ENCODE measurements at places on chromosomes 6 and 20. TPM values are rescaled to one million over a fixed set of nuclear protein-coding genes. Genes with fewer than 3 reads are reported as not detected.

DNA sequence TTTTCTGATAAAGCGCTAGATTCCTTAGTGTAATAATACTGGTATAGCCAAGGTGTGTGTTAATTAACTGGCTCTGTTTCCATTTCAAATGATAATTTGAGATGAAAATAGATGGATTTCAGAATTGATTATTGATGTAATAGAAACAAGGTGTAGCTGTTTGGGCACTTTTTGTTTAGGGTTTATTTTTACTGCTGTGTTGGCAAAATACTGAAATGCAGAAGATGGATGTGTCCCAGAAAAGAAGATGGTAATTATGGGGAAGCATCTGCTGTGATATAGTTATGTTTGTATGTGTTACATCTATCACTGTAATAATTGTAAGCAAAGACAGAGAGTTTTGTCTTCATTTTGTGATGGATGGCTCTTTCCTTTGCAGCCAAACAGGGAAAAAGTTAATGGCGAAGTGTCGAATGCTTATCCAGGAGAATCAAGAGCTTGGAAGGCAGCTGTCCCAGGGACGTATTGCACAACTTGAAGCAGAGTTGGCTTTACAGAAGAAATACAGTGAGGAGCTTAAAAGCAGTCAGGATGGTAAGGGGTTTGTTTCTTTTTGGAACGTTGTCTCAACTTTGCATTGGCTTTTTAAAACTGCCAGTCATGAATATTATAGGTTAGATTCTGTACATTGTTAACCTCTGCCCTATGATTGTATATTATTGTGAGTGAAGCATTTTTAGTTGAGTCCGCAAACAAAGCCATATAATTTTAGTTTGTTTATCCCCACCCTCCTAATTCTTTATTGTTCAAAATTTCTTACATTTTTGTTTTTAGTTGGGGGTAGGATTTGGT is 8.6 kb upstream of the ACAT2 start:
- no peak overlapping the region for H3K4me3 ChIP-seq
- peaks cover 93% of the 10 kb centered on the region for H3K36me3 ChIP-seq
- H3K27me3 ChIP-seq = no peaks in the 10 kb centered on the region
- H3K4me1 ChIP-seq = peaks cover 3% of the 10 kb centered on the region
- no peak overlapping the region for H3K27ac ChIP-seq

The PLEKHG1 gene
- total RNA-seq = 0.88 TPM

GRCh38 chr20:43984587-43984986 is 69.9 kb downstream of the TOX2 start:
- no peak overlapping the region for H3K4me3 ChIP-seq
- no peak for DNase-seq
- H3K27me3 ChIP-seq = no peaks in the 10 kb centered on the region
- H3K27ac ChIP-seq = no peak overlapping the region
- no peaks in the 10 kb centered on the region for H3K36me3 ChIP-seq

The CST7 gene
- total RNA-seq = not detected

The FAXC gene
- 1.1 TPM for total RNA-seq

GRCh38 chr6:103113416-103113815 is 1719.9 kb downstream of the GRIK2 start:
- H3K27me3 ChIP-seq = no peaks in the 10 kb centered on the region
- no peaks in the 10 kb centered on the region for H3K4me1 ChIP-seq
- no peak for DNase-seq
- no peak overlapping the region for H3K27ac ChIP-seq
- no peak overlapping the region for H3K4me3 ChIP-seq

GRCh38 chr20:49508435-49509199 is 26.1 kb upstream of the KCNB1 start:
- H3K36me3 ChIP-seq = no peaks in the 10 kb centered on the region
- H3K4me3 ChIP-seq = no peak overlapping the region
- peak; percentile 93 for DNase-seq
- no peak overlapping the region for H3K27ac ChIP-seq

The CNR1 gene
- not detected for total RNA-seq

GRCh38 chr6:106520711-106521401 is 108.4 kb downstream of the RTN4IP1 start:
- peaks cover 20% of the 10 kb centered on the region for H3K4me1 ChIP-seq
- no peaks in the 10 kb centered on the region for H3K27me3 ChIP-seq
- H3K36me3 ChIP-seq = no peaks in the 10 kb centered on the region
- no peak for DNase-seq
- no peak overlapping the region for H3K4me3 ChIP-seq

DNA sequence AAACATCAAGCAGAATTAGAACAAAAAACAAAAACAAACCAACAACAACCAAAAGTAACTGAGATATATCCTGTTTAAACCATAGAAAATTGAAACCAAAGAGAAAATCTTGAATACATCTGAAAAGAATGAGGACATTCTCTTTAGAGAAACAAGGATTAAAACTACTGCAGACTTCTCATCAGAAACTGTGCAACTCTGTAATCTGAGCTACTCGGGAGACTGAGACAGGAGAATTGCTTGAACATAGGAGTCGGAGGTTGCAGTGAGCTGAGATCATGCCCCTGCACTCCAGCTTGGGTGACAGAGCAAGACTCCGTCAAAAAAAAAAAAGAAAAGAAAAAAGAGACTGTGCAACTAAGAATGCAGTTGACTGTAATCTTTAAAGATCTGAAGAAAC is 153.4 kb downstream of the SYNDIG1 start:
- no peak overlapping the region for H3K27ac ChIP-seq
- H3K27me3 ChIP-seq = no peaks in the 10 kb centered on the region
- H3K36me3 ChIP-seq = no peaks in the 10 kb centered on the region
- no peak for DNase-seq
- H3K4me1 ChIP-seq = no peaks in the 10 kb centered on the region

DNA sequence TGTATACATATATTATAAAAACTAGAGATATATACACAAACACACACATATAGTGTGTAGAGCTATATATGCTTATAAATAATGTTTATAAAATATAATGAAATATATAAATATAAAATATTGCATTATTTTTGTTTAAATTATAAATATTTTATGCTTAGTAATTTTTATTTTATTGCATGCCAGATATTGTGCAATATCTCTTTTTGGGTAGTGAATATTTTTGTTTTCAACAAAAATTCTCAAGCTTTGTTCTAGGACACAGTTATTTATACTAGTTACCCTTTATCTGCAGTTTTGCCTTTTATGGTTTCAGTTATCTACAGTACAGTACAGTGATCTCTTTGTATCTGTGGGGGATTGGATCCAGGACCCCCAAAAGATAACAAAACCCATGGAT is 52.2 kb downstream of the PFDN4 start:
- DNase-seq = no peak
- no peak overlapping the region for H3K4me3 ChIP-seq
- peaks cover 27% of the 10 kb centered on the region for H3K4me1 ChIP-seq
- H3K36me3 ChIP-seq = no peaks in the 10 kb centered on the region
- H3K27me3 ChIP-seq = no peaks in the 10 kb centered on the region

The HMGCLL1 gene
- 0.36 TPM for total RNA-seq
